ENCODE measurements at places on chromosomes 12 and 14.

DNA sequence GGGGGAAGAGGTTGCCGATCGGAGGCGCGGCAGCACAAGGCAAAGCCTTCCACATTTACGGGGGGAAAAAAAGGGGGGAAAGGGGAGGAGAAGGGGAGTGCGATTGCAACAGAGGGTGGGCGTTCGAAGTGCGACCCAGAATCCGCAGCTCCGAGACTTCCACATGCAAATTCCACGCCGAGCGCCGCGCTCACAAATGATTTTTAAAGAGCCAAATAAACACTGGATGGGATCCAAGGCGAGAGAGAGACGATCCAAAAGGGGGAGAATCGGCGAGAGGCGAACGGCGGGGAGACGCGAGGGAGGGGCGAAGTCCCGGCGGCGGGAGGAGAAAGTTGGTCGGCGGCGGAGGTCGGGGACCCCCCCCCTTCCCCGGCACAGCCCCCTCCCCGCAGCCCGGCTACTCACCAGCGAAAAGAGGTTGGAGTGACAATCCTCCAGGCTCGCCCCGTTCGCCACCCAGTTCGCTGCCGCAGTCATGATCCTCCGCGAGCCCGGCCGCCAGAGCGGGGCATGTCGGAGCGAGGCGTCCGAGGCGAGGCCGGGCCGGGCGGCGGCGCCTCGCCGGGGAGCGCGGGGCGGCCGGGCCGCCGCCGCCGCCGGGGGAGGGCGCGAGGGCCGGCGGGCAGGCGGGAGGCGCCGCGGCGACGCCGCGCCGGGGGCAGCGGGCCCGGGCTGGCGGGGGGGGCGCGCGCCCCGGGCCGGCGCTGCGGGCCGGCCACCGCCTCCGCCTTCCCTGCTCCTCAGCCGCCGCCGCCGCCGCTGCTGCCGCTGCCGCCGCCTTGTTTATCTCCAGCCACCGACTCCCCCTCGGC, 634 bp downstream of the MED13L start:
- peak; percentile 30 for DNase-seq

- DNase-seq, result no peak
Observed at GRCh38 chr12:111412007-111412829, 6.5 kb downstream of the SH2B3 start.

DNA sequence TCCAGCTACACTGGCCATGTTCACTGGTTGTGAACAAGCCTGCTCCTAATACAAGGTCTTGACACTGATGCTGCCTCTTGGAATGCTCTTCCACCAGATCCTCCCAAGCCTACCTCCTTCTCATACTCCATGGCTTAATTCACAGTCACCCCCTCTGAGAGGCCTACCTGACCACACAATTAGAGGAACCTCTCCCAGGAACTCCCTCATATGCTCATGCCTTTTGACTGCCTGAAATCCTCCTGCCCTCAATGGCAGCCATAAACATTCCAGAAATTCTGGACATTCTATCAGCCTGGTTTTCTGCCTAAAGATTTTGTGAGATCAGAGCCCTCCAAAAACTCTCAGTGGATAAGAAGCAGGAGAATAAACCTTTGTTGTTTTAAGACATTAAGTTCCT, 340.2 kb downstream of the C12orf75 start:
- DNase-seq, result no peak

DNA sequence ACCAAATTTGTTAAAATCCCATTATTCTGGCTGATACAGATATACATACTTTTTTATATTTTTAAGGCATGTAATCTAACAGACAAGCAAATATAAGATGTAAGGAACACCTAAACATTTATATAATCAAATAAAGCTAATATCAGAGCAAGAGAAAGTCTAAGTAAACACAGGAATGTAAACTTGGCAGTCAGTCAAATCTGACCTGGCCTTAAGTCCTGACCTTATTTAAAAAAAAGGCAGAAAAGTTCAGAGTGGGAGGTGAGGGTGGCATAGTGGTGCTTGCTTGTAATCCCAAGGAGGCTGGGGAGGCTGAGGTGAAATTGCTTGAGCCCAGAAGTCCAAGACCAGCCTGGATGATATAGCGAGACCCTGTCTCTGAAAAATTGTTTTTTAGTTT, 152.6 kb downstream of the DERA start:
- DNase-seq, result no peak

- no peak for DNase-seq
Observed at GRCh38 chr14:102778338-102779083, 1.3 kb downstream of the TRAF3 start.

GRCh38 chr12:32448586-32448985, 49.2 kb downstream of the FGD4 start:
- DNase-seq, result no peak

DNA sequence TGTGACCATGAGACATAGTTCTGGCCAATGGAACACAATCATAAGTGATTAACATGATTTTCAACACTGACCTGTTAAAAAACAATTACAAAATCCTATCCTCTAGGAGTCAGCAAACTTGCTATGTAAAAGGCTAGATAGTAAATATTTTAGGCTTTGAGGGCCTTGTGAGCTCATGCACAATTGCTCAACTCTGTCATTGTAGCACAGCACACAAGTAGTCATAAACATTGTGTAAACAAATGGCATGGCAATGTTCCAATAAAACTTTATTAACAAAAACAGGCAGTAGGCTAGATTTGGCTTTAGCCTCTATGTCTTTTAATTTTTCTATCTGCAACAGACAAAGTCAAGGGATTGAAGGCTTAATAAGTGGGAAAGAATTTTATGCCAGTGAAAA, 350.7 kb downstream of the C12orf50 start:
- DNase-seq, result no peak

- DNase-seq, result no peak
Observed at GRCh38 chr12:132393991-132394949, 64.9 kb upstream of the GALNT9 start.

DNA sequence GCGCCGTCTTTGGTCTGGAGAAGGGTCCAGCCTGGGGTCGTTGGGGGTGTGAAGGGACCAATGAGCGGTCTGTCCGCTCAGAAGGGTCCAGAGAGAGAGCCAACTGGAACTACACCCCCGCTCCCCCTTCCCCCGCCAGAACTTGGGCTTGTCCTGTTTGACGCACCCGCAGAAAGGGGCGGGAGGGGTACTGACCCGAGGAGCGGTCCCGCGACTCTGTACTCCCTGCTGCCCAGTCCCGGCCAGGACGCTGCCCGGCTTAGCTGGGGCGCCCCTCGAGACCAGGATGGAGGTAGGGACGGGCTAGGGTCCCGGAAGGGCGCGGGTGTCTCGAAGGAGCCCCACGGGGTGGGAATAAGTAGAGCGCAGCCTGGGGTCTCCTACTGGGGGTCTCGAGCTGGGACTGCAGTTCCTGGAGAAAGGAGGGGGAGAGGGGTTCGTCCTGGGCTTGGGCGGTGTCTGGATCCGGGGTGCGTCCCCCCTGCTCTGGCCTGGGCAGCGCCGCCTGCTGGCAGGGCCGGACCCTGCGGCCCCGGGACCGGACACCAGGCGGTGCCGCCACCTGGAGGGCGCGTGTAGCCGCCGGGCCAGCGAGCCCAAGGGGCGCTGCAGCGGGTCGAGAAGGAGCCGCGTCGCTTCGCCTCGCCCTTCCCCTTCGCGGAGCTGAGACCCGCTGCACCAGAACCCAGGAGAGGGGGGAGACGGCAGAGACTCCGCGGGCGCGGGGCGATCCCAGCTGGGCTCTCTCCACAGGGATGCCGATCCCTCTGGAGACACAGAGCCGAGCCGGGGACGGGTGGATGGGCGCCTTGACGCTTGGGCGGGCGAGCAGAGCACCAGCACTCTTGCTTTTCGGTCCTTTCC, 3.8 kb upstream of the CACNB3 start:
- DNase-seq, result peak; percentile 35

DNA sequence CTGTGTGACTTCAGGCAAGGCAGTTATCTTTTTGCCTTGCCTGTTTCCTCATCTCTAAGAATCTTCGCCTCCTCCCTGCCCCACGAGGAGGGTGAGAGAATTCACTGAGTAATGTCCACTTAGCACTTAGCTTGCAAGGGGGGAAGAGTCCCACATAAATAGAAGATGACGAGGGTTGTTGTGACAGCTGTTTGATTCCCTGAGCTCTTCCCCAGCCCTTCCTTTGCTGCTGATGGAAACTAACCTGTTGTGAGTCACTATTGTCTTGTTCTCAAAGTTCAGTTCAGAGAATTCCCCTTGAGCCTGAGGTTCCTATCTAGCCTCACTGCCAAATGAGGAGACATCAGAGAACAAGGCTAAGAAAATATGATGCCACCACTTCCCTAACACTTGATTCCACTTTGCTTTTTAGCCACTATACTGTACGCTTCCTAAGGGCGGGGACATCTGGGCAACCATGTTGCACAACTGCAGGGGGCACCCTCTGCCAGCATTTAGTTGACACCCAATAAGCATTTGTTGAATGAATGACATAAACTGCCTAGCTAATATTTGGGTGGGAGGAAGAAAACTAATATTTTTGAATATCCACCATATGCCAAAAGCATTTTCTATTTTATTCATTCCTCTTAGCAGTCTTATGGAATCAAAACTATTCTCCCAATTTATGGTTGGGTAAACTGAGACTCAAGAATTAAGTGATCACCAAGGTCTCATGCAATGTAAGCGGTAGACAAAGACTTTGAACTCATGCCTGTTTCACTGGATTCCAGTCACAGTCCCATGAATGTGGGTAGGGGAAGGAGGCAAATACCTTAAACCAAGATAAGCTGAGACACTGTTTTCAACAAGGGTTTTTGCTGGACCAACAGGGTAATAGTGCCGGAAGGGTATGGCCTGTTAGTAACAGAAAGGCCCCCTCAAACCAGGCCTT, 77.6 kb downstream of the ZFP36L1 start:
- DNase-seq, result no peak

DNA sequence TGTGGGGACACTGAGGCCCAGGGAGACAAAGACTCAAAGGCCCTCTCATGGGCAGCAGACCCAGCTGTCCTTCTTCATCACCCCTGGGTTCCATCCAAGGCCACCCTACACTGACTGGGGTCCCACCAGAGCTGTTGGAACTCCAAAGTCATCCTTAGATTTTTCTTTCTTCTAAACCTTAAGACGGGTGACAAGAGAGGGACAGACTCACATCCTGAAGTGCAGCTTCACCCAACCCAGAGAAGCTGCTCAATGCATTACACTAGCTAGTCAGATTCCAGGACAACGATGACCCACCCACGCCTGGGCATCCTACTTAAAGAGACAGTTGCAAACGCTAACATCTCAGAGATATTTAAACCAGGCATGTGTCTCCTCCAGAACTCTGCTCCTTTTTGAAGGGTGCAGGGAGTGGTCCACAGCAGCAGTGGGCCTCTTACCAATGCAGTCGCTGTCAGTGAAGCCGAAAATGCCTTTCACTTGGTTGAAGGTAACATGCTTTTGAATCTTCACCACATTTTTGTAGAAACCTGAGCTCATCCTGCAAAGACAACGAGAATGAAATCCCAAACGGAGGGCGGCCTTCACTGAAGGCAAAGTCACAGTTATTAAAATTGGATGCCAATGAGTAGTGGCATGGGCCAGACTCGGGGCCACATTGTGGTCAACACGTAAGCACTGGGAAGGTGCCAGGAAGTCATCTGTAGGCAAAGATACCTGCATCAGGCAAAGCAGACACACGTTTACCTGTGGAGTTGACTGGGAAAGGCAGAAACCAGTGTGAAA, 23.4 kb downstream of the SLC25A47 start:
- DNase-seq, result no peak

DNA sequence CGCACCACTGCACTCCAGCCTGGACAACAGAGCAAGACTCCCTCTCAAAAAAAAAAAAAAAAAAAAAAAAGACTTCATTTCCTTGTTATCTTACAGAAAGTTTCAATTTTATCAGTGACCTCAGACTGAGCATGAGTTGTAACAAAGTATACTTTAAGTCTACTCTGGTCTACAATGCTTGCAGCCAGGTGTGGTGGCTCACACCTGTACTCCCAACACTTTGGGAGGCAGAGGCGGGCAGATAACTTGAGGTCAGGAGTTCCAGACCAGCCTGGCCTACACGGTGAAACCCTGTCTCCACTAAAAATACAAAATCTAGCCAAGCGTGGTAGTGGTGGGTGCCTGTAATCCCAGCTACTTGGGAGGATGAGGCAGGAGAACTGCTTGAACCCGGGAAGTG, 18.0 kb downstream of the HNRNPC start:
- DNase-seq, result no peak

DNA sequence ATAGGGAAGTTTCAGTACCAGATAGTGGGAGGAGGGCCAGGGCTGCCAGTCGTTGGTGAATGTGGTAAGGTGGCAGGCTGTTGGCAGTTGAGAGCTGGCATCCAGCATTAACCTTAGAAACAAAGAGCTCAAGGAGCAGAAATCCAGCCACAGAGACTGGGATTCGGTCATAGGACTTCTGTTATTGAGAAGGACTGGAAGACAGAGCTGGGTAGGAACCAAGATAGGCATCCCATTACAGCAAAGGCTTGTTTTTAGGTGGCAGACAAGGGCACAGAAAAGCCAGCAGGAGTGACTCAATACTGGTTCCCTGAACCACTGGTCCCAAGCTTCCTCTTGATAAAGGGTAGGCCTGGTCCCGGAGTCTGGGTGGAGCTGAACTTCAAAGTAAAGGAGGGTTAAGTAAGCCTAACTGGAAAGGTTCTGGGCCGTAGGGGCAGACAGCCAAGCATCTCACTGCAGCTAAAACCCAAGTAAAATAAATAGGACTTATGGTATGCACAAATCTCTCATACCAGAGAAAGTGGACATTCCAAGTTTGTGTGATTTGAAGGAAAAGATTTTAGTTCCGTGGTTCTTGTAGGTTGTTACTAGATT, 147.9 kb downstream of the ETV6 start:
- no peak for DNase-seq

GRCh38 chr14:61891810-61892209, 129.6 kb downstream of the SNAPC1 start:
- DNase-seq, result no peak

DNA sequence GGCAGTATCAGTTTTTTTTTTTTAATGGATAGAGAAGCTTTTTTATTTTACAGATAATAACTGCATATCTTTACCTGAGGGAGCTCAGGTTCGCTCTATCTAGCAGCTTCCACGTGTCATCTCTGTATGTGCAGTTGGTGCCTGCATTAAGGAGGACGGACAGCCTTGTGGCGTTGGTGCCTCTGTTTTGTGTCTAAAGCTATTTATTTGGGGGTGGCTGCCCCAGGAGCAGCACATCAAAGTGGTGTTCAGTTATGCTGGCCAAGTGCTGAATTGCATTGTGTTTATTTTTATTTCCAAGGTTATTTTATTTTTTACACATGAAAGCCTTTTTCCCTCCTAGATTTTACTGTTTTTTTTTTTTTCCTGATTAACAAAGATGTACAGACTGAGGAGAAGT, 59.7 kb downstream of the RASSF3 start:
- DNase-seq, result no peak

- no peak for DNase-seq
Observed at GRCh38 chr12:122958198-122958888, 7.9 kb downstream of the ABCB9 start.

- DNase-seq, result no peak
Observed at GRCh38 chr12:128137140-128137539, 129.8 kb upstream of the TMEM132C start.

DNA sequence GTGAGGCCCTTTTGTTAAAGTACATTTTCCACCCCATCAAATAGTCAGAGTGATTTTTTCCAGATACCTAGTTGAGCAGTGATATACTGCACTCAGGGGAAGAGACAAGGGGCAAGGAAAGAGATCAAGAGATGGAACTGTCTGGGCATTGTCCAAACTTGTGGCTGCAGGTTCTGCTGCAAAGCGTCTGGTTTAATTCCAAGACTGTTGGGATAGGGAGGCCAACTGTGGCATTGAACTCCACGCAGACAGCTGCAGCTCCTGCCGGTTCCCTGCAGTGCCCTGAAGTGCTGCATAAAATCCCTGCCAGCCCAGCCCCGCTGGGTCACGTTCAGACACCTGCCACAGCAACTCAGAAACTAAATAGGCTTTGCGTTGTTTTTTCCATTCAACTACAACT, 30.5 kb downstream of the RPH3A start:
- no peak for DNase-seq

GRCh38 chr12:33438851-33439586, 600 bp downstream of the SYT10 start:
- DNase-seq, result no peak

Data from stimulated activated CD8-positive, alpha-beta memory T cell treated with anti-CD3 and anti-CD28 coated beads, Interleukin-4, amount 100 ng/mL, for 4 hours (primary cell).